ENCODE measurements at places on chromosomes 13 and 19. TPM values are rescaled to one million over a fixed set of nuclear protein-coding genes. Genes with fewer than 3 reads are reported as not detected.

PNMA8A gene
- 0.98 TPM for total RNA-seq

NLRP9 gene
- total RNA-seq = not detected

IRS2 gene
- 2.0 TPM for total RNA-seq

ZNF763 gene
- total RNA-seq = 3.1 TPM

POMP gene
- total RNA-seq = 121 TPM

FGF21 gene
- not detected for total RNA-seq

KLK12 gene
- total RNA-seq = not detected

RGL3 gene
- total RNA-seq = 2.1 TPM

MEIOSIN gene
- not detected for total RNA-seq

PTH2 gene
- not detected for total RNA-seq

ZNF799 gene
- 6.1 TPM for total RNA-seq

LILRA5 gene
- total RNA-seq = not detected

DNA sequence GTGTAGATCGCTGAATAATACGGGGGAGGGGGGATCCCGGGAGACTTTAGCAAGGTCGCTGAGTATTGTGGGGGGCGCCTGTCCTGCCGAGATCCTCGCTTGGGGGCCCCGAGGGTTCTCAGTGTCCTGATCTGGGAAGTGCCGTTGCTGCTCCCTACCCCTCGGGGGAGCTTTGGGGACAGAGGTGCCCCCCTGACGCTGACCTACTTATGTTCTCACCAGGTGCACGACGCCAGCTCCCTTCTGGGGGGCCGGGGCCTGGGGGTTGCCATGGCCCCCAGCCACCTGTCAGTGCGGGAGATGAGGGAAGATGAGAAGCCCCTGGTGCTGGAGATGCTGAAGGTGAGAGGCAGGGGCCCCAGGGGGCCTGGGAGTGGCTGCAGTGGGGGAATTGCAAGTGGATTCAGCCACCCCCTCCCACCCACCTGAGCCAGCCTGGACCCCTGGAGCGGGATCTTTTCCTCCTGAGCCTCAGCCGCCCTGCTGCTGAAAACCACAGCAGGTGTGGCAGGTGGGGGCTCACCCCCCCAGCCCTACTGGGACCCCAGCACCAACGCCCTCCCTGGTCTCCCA is 537 bp downstream of the NAT14 start:
- no peak for DNase-seq

DNA sequence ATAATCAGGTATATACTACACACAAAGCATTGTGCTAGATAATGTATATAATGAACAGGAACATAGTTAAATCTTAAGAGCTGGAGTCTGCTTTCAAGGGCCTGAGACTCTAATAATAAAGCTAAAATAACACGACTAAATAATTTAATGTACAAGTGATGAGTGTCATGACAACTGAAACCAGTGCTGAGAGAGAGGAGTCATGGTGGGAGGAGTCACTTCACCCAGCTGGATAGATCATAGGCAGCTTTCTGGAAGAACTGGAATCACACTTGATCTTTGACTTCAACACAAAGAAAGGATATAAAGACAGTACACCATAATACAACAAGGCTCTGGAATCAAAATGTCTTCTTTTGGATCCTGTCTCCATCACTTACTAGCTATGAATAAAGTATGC is 7.1 kb downstream of the RBM26 start:
- no peak for DNase-seq

- no peak for DNase-seq
Observed at GRCh38 chr19:35767288-35768081, 7.9 kb upstream of the ARHGAP33 start.

DNA sequence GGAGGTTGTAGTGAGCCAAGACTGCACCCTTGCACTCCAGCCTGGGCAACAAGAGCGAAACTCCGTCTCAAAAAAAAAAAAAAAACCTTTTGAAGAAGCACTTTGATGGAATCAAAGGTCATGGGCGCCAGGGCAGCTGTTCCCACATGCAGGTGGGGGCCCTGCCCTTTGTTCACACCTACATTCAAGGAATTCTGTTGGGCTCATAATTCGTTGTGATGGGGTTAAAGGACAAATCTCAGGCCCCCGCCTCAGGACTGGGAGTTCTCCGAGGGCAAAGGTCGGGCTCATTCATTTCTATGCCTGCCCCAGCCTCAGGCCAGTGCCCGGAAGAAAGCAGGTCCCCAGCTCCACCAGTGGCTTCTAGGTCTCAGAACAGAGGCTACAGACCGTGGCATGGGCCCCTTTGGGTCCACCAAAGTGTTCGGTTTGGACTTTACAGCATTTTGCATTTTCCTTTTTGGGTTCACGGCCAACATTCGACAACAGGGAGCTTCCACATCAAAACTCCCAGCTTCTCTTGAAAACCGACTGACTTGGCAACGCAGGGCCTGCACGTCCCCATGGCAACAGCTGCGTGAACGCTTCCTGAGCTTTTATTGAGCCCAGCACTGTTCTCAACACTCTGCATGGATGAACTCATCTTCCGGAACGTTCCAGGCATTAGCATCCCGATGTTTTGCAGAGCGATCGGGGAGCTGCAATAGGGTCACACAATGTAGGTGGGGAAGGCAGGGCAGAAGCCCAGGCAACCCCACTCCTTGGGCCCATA is 10.1 kb upstream of the GTF2F1 start:
- DNase-seq = peak; percentile 86

DNA sequence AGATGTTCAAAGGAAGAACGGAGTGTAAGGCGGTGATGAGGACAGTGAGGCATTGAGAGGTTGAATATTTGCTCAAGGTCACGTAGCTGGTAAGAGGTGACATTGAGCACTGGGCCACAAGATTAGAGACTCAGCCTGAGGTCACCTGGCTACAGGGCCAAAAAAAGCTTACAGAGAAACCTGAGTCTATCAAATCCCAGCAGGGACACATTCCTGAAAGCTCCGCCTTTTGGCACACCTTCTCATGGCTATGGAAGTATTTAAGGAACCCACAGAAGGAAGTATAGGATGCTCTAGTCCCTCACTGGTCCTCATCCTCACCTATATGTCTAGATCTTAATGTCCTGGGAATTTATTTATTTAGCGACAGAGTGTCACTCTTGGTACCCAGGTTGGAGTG is 17.4 kb downstream of the ZNF586 start:
- DNase-seq = no peak

- no peak for DNase-seq
Observed at GRCh38 chr19:2976609-2977000, 759 bp upstream of the TLE6 start.

GRCh38 chr19:3942790-3943409 is 10.0 kb downstream of the NMRK2 start:
- DNase-seq = no peak

DNA sequence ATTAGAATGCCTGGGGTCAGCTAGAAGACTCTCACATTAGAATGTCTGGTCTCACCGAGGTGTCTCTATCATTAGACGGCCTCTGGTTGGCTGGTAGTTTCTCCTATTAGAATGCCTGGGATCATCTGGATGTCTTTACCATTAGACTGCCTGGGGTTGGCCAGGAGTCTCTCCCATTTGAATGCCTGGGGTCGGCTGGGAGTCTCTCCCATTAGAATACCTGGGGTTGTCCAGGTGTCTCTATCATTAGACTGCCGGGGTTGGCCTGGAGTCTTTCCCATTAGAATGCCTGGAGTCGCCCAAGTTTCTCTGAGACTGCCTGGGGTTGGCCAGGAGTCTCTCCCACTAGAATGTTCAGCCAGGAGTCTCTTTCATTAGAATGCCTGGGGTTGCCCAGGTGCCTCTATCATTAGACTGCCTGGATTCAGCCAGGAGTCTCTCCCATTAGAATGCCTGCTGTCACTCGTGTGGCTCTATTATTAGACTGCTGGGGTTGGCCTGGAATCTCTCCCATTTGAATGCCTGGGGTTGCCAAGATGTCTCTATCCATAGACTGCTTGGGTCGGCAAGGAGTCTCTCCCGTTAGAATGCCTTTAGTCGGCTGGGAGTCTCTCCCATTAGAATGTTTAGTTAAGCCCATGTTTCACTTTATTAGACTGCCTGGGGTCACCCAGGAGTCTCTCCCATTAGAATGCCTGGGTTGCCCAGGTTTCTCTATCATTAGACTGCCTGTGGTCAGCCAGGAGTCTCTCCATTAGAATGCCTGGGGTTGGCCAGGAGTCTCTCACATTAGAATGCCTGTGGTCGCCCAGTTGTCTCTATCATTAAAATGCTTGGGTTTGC is 1467.8 kb downstream of the UQCRFS1 start:
- no peak for DNase-seq

GRCh38 chr13:32019612-32020233 is 11.9 kb upstream of the FRY start:
- DNase-seq = peak; percentile 91

DNA sequence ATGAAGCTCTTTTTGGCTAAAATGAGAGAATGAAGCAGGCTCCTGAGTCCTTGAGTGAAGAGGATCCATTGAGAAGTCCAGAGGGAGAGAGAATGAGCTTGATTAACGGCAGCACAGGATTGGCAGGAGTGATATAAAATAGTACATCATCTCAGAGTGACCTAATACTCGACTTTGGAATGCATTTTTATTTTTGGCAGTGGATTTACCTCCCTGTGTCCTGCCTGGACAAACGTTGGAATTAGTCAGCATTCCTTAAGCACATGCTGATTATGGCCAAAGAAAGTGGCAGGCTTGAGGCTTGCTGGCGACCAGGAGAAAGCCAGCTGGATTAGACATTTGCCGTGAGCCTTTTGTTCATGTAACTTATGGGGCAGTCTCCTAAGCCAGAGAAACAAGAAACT is 22.9 kb downstream of the LRCH1 start:
- peak; percentile 57 for DNase-seq

- DNase-seq = no peak
Observed at GRCh38 chr19:11995174-11995573, 30.3 kb downstream of the ZNF763 start.

DNA sequence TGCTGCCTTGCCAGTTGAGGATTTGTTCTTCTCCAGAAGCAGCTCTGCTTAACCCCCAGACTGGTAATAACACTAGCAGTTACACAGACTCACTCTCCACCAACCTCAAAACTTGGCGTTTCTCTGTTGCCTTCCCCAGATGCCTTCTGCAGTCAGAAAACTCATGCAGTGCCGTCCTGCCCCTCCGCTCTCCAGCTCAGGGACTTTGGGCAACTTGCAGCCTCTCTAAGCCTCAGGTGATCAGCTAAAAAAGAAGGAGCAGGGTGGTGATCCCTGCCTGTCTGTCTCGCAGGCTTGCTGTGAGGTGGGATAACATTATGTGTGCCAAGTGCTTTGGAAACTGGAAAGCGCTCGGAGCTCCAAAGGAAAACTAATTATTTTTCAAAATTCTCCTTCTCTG is 391.6 kb downstream of the HS6ST3 start:
- DNase-seq = no peak

DNA sequence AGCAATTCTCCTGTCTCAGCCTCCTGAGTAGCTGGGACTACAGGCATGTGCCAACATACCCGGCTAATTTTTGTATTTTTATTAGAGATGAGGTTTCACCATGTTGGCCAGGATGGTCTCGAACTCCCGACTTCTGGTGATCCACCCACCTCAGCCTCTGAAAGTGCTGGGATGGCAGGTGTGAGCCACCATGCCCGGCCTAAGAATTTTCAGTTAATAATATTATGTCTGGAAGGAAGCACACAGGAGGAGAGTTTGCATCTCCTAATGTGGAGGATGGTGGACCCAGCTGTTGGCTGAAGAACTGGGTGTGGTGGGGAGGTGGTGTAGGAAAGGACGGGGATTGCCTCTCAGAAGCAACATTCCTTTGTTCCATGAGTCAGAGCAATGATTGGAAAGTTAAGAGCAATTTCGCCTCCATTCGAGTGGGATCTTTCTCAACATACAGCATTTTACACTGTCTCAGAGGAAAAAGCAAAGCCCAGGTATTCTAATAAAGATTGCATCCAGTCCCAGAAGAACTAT is 11.9 kb downstream of the PDCD2L start:
- no peak for DNase-seq

- peak; percentile 43 for DNase-seq
Observed at GRCh38 chr19:6761053-6761676, 6.1 kb downstream of the SH2D3A start.

GRCh38 chr13:45206340-45206739 is 5.5 kb upstream of the KCTD4 start:
- peak; percentile 89 for DNase-seq

GRCh38 chr13:59680429-59681024 is 483.2 kb downstream of the DIAPH3 start:
- peak; percentile 50 for DNase-seq

DNA sequence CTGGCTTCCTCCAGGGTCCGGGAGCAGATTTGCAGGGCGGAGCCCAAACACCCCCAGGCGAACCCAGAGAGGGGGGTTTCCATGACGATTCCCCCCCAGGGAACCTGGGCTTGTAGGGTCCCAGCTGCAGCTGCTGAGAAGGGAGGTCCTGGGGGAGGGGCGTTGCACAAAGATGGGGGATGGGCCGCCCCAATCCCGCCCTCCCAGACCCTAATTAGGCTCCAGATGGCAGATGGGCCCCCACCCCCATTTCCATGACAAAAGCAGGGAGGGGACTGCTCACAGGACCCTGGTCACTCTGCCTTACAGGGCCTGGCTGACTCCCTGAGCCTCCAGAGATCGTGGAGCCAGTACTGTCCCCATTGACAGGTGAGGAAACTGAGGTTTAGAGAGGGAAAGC is 15.2 kb downstream of the ELAVL3 start:
- no peak for DNase-seq

DNA sequence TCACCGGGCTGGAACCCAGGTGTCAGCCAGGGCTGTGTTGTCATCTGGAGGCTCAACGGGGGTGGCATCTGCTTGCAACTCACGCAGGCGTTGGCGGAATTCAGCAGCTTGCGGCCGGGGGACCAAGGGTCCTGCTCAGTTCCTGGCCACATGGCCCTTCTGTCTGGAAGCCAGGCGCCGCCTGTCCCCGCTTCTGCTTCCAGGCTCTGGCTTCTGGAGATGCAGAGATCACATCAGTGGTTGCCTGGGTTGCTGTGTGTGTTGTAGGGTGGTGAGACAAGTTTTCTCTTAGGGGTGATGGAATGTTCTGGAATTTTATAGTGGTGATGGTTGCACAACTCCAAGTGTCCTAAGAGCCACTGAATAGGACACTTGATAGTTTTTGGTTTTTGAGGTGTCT is 5.0 kb downstream of the ADAT3 start:
- no peak for DNase-seq

DNA sequence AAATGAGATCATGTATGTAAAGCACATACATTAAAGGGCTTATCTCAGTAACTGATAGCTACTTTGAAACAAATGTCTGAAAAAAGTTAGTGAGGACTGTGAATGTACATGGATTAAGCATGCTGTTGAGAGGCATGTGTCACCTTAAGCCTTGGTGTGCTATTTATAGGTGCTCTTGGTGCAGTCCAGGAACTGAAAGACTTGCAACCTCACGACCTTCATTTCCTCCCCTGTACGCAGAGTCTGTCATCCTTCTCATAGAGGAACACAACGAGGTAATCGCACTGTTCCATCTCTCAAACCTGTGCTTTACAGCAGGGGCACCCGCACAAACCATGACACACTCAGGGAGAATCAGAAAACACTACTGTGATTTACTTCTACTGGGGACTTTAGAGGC is 65.6 kb downstream of the UFM1 start:
- peak; percentile 0 for DNase-seq

Measured in dermis blood vessel endothelial cell (primary cell).